Umbilical cord (tissue), 2 donors: ENCODE measurements at places on chromosomes 2 and 18.

DNA sequence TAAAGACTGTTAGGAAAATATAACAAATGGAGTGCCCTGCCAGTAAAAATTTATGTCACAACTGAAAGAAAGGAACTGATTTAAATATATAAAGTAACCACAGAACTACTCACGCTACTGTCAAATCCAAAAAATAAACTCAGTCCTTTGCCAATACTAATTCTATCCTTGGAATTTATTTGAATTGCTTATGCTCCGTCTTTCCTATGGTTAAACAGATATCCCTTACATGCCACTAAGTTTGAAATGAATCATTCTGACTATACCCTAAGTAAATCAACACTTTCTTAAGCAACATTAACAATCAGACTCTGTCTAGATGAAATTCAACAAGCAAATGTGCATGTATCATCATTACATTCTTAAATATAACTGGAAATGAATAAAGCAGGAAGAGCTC, 9.8 kb downstream of the HNRNPLL start:
- DNase-seq, result no peak

DNA sequence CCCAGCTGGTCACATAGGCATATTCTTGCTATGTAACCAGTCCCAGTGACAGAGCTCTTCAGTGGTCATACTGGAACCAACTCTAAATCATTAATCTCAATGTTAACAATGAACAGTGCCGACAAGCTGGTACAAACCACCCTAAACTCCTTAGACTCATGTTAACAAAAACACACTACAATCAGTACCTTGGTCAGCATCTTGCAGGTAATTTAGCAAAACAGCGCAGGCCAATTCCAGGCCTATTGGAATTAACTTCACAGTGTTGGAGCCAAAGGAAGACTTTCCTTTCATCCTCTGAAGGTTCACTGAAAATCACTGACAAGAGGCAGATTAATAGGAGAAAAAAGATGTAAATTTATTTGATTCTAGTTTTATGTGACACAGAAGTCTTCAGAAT, 396.4 kb downstream of the PIK3C3 start:
- DNase-seq, result no peak

DNA sequence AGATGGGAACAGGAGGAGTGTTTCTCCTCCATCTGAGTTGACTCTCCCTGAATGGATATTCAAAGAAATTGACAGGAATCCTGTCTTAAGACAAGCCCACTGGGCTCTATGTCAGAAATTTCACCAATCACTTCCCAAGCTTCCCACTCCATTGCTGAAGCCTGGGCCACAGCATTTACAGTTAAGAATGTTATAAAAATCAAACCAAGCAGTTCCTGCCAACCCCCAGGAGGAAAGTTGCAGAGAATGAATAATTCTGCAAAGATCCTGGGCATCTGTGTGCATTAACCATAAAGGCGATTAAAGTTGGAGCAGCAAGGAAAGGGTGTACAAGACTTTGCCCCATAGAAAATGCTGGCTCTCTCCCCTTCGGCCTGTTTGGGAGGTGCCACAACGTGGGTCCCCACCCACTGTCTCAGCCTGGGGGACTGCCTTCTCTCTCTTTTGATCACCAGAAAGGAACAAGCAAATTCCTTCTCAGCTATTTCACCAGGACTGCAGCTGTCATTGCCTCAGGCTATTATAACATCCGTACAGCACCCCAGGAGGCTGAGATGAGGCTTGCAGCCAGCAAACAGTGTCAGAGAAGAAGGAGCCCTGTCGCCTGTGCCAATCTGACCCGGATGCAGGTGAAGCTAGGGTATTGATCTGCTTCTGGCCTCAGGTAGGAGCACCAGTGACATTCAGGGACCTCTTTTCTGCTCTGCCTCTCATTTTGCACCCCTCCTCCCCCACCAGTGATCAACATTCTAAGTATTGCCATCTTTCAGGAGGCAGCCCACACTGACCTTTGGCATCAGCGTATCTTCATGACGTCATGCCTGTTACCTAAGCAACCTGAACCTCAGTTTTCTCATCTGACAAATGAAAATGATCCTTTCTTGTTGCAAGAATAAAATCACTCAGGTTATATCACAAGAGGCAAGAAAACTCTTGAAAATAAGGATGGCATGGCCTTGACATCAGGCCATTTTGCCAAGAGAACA, 219.0 kb downstream of the SH3BP4 start:
- DNase-seq, result peak; percentile 66

- DNase-seq, result no peak
Measured at GRCh38 chr2:218873359-218874194, 7.1 kb upstream of the WNT10A start.

GRCh38 chr2:170679607-170680079, 35.5 kb upstream of the SP5 start:
- DNase-seq, result no peak

- peak; percentile 5 for DNase-seq
Measured at GRCh38 chr2:7692657-7693161, 775.5 kb downstream of the RNF144A start.

DNA sequence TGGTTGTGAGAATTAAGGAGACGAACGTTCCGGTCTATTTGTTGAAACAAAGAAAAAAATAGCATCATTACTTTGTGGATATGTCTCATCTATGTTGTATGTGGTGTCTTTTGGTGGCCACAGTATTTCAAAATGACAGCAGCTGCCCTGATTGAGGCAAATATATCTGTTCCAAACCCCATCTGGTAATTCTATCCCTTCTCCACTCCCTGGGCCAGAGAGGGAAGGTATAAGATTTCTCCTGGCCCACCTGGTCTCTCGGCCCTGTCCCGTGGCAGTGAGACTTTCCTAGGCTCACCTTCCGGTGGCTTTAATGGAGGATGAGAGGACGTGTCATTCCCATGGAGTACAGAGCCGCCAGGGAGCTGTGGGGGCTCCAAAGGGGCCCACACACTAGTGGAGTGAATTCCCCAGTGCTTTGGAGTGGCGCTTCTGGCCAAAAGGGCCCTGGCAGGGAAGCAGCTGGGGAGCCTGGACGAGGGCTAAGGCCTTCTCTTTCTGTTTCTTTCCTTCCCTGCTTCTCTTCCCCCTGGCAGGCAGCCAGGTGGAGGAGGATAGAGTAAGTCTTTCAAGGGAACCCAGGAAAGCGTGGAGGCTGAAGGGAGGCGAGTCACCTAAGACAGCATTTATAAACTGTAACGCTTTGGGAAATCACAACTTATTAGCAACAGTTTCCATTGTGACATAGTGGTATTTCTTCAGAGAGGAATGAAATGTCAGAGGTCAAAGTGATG, 5.6 kb downstream of the FOSL2 start:
- DNase-seq, result peak; percentile 58

GRCh38 chr18:77039196-77040130, 93.1 kb downstream of the MBP start:
- DNase-seq, result no peak

GRCh38 chr2:123696021-123696420, 329.1 kb upstream of the CNTNAP5 start:
- DNase-seq, result no peak

DNA sequence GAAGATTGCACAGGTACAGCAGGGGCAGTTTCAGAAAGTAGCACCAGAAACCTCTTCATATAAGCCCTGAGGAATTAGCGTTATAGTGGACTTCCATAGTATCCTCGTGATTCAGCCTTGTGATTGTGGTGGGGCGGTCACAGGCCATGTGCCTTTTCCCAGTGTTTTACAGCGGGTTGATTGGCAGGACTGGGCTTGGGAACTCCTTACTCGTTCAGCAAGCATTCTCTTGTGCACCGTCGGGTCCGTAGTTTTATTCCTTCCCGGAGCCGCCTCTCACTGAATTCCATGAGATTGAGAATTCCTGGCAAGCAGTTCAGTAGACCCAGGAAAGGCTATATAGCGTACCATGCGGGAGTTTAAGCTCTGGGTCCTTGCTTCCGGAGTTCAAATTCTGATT, 5.2 kb downstream of the COPS8 start:
- no peak for DNase-seq

DNA sequence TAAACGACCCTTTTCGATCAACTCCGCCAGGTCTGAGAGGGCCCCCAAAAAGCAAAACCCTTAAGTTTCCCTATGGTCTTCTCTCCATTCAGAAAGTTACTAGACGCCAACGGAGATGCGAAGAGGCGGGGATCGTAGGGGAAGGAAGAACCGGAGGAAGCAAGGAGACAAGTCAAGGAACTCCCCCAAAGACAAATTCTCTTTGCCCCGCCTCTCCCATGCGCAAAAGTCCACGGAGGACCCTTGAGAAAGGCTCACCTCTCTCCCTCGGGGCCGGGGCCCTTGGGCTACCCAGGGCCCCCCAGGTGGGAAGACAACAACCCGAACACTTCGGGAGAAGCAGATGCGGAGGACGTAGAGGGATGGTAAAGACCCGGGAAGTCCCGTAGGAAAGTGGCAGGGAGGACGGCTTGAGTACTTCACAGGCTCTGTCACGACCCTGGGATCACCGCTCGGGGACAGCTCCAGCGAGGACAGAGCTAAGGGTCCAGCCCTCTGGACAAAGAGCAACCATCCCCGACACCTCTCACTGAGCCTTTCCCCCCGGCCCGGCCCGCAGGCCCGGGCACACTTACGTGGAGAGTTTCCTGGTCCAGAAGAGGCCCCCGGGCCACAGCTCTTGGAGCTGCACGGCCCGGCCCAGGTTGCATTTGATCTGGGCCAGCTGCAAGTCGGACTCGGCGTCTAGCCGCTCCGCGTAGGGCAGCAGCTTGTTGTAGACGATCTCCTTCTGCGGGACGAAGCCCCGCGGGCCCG, 647 bp downstream of the PSME4 start:
- DNase-seq, result peak; percentile 75

GRCh38 chr2:204315236-204315662, 230.0 kb upstream of the PARD3B start:
- DNase-seq, result peak; percentile 14

DNA sequence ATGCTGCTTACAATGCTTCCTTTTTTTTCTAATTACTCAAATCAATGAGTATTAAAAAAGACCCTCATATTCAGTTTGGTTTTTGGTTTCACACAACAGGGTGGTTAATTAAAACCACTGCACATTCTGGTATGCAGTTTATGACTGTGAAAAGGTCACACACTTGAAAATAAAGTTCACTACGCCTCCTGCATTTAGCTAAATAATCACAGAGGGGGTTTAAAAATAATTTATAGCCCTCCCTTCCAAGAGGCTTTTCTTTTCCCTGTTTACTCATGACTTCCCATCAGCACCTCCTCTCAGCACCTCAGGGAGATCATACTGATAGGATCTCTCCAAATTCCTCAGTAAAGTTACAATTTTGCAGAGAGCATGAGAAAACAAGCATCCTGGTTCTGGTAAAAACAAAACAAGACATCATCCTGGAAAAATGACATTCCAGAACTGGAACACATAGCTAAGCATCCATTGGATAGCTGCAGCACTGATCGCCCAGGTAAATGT, 129.5 kb upstream of the TMEM200C start:
- no peak for DNase-seq

DNA sequence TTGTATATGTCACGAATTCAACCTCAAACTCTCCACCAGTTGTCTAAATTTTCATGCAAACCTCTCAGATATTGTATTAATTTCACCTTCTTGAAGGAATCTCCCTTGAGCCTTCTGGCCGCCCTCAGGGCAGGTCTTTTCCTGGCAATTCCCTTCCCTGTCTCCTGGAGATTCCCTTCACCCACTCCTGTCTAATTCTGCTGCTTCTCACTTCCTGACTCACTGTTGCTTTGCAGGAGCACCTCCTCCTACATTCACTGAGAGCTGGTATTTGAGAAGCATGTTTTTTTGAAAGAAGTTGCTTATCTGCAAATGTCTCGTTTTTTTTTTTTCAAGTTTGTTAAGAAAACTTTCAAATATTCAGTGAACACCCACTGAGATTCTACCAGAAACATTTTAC, 79.9 kb upstream of the OTOS start:
- DNase-seq, result peak; percentile 42

GRCh38 chr2:205524656-205525055, 157.6 kb upstream of the NRP2 start:
- no peak for DNase-seq

DNA sequence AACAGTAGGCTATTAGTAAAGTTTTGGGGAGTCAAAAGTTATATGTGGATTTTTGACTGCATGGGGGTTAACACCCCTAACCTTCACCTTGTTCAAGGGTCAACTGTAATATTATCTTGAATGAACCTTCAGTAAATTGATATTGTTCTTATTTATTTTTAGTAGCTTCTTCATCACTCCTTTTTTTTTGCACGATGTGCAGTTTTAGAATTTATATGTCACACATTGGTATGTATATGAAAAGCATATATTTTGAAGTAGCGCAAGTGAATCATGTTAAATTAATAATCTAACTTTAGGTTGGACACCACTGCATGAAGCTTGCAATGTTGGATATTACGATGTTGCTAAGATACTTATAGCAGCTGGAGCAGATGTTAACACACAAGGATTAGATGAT, 79.9 kb downstream of the ANKRD12 start:
- no peak for DNase-seq

DNA sequence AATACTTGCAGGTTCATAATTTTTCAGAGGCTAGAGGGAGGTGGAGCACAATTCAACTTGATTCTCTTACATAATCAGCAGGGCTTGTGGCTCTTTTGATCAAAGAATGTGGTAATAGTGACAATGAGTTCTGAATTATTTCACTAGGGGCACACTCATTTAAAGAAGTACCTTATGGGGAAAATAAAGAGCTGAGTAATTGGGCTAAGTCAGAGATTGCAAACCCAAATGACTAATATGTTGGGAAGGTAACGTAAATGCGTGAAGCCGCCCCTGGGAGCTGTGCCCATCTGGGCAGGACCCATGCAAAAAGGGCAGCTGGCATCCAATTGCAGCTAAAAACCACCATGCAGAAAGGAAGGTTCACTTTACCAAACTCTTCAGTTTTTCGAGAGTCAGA, 35.3 kb downstream of the NCKAP5 start:
- DNase-seq, result no peak

- no peak for DNase-seq
Measured at GRCh38 chr18:63440219-63440618, 17.9 kb upstream of the VPS4B start.

- DNase-seq, result no peak
Measured at GRCh38 chr2:165989851-165990250, 36.3 kb upstream of the TTC21B start.

DNA sequence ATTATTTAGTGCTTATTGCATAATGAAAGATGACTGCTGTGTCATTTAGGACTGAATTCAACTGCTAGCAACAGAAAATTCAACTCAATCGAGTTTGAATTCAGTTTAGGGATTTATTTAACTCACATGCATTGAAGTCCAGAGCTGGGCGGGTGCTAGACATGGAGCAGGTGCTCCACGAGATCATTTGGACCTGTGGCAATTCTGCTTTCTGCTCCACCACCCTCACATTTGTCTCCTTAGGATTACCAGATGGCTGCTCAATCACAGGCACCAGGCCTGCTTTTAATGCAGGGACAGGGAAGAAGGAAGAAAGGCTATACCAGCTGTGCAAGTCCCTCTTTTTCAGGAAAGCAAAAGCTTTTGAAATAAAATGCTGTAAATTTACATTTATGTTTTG, 572.9 kb upstream of the SLC8A1 start:
- DNase-seq, result no peak

DNA sequence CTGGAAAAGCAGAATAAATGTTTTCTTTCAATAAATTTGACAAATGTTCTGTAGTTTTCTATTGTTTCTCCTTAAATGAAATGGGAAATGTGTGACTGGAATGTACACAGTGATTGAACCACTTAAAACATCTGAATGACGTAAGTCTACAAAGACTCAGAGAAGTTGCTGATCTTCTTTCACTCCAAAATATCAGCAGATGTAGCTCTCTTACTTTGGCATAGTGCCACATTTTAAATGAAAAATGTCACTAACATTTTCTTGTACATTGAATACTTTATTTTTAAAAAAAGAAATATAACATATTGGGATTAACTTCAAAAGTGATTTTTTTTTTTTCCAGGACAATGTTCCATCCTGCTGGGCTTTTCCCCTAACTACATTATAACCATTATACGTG, 565.6 kb downstream of the TMEM182 start:
- DNase-seq, result no peak
